ENCODE measurements at places on chromosomes 7 and 10.

- no peaks in the 10 kb centered on the region for H3K27me3 ChIP-seq
- no peaks in the 10 kb centered on the region for H3K36me3 ChIP-seq
- no peak overlapping the region for H3K4me3 ChIP-seq
- H3K4me1 ChIP-seq = peaks cover under 1% of the 10 kb centered on the region
- no peak for DNase-seq
Measured at GRCh38 chr10:3844491-3845025, 59.5 kb upstream of the KLF6 start.

DNA sequence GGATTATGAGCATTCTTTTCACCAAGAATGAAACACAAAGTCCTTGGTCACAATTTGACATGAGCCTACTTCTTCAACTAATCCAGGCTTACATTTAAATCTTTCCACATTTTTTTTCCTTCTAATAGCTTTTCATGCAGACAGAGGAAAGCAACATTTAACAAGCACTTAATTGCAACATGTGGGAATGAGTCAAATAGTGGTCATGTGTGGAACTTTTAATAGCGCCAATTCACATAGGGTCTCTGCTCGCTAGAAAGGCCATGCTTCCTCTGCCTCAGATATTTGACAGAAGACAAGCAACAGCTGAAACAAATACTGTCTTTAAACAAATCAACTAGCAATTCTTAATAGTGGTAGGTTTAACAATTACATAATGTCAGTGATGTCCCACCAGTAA, 285.9 kb upstream of the ETV1 start:
- no peaks in the 10 kb centered on the region for H3K27me3 ChIP-seq
- no peak for DNase-seq
- H3K4me3 ChIP-seq = no peak overlapping the region
- no peaks in the 10 kb centered on the region for H3K4me1 ChIP-seq
- no peak overlapping the region for H3K27ac ChIP-seq

DNA sequence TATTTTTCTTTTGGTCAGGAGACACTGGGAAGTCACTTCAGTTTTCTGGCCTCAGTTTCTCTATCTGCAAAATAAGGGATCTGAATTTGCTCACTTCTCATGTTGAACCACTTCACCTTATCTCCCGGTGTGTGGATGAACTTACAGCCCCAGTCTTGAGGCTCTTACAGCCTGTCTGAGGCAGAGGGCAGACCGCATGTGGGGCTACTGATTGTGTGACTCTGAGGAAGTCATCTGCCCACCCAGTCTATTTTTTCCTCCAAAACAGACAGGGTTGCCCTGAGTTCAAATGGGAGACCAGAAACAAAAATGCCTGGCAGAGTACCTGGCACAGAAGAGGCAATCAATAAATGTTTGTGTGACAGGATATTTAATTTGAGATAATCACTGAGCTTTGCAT, 78.3 kb downstream of the LRMDA start:
- no peak overlapping the region for H3K4me3 ChIP-seq
- no peak overlapping the region for H3K27ac ChIP-seq
- H3K36me3 ChIP-seq = no peaks in the 10 kb centered on the region
- DNase-seq = no peak
- peaks cover 4% of the 10 kb centered on the region for H3K4me1 ChIP-seq
- peaks cover 8% of the 10 kb centered on the region for H3K27me3 ChIP-seq

GRCh38 chr10:80275756-80276155, 13.7 kb downstream of the MAT1A start:
- H3K27ac ChIP-seq = no peak overlapping the region
- H3K4me3 ChIP-seq = no peak overlapping the region
- H3K36me3 ChIP-seq = no peaks in the 10 kb centered on the region
- no peak for DNase-seq

Measured in T-helper 2 cell treated with Interferon-gamma antibody and Interleukin-4, amounts not matched to agents 5 μg/mL and 100 μg/mL, for 36 hours (primary cell).